ENCODE measurements at places on chromosomes 4 and X. TPM values are rescaled to one million over a fixed set of nuclear protein-coding genes. Genes with fewer than 3 reads are reported as not detected.

AWAT2 gene
- total RNA-seq: not detected

UGT8 gene
- 38.4 TPM for total RNA-seq

CENPI gene
- total RNA-seq: 8.9 TPM

ARX gene
- 0.06 TPM for total RNA-seq

TMPRSS11D gene
- not detected for total RNA-seq

NOA1 gene
- 22.0 TPM for total RNA-seq

COX7B gene
- total RNA-seq: 238 TPM

SPACA5 gene
- total RNA-seq: not detected

SPARCL1 gene
- 46.2 TPM for total RNA-seq

ANK2 gene
- 114 TPM for total RNA-seq

KIAA1210 gene
- 4.1 TPM for total RNA-seq

DCAF4L1 gene
- 0.12 TPM for total RNA-seq

UGT2B15 gene
- not detected for total RNA-seq

MEPE gene
- total RNA-seq: not detected

NCAPG gene
- total RNA-seq: 12.6 TPM

MGAT4D gene
- total RNA-seq: not detected

ADRA2C gene
- 11.1 TPM for total RNA-seq

P2RY8 gene
- 2.9 TPM for total RNA-seq

OTC gene
- not detected for total RNA-seq

SLC7A11 gene
- 1.3 TPM for total RNA-seq

NOP14 gene
- total RNA-seq: 14.7 TPM

RAB40A gene
- 0.88 TPM for total RNA-seq

SHROOM3 gene
- total RNA-seq: 75.9 TPM

GPRASP1 gene
- 15.5 TPM for total RNA-seq

SGMS2 gene
- total RNA-seq: 30.0 TPM

GPR101 gene
- total RNA-seq: not detected

BST1 gene
- total RNA-seq: 10.2 TPM

FTHL17 gene
- total RNA-seq: not detected

ZAR1 gene
- not detected for total RNA-seq

ARL9 gene
- 0.41 TPM for total RNA-seq

RPS3A gene
- total RNA-seq: 2,907 TPM

PAK3 gene
- total RNA-seq: 4.3 TPM

SHOX gene
- total RNA-seq: 0.06 TPM

MAGEB6 gene
- not detected for total RNA-seq
